ENCODE measurements at places on chromosomes 13 and 19.

DNA sequence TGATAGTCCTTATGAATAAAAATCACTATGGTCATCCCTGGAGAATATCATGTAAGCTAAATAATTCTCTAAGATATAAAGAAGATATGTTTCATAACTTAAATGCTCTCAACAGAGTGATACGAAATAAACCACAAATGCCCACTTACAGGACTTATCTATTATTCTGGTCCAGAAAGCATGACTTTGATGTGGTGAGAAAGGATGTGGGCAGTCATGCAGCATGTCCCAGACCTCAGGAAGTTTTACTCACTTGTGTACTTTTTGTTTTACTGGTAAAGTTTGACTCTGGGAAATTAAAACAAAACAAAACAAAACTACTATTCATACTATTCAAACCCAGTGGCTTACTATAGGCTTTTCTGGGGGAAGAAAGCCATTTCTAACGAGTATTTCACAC, 483.2 kb upstream of the SLITRK6 start:
- DNase-seq, result no peak

DNA sequence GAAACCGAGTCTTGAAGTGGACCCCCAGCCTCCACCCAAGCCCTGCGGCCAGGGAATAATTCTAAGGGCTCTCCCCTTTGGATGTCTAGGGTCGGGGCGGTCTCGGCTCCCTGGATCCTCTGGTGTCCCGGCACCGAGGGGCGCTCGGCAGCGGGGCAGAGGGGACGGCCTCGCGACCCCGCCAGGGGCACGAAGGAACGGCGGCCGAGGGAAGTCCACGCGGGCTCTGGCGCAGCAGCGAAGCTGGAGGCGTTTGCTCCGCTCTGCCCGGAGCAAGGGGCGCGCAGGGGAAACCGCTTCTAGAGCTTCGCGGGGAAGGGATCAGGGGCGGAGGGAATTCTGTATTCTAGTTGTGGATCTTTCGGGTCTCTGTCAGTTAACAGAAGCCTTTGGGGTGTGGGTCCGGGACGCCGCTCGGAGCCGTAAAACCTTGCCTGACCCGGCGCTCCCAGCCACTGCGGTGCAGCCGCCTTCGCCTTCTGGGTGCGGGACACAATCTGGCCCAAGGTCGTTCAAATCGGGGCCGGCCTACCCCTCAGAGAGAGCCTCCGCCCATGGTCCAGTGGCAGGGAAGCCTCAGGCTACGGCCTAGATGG, 118.2 kb downstream of the KCNRG start:
- DNase-seq, result peak; percentile 59

- DNase-seq, result no peak
Measured at GRCh38 chr13:112531263-112531794, 56.6 kb downstream of the TUBGCP3 start.

GRCh38 chr13:45137526-45137925, 17.2 kb downstream of the GTF2F2 start:
- no peak for DNase-seq

GRCh38 chr13:75762076-75762937, 126.2 kb downstream of the LMO7 start:
- peak; percentile 19 for DNase-seq

DNA sequence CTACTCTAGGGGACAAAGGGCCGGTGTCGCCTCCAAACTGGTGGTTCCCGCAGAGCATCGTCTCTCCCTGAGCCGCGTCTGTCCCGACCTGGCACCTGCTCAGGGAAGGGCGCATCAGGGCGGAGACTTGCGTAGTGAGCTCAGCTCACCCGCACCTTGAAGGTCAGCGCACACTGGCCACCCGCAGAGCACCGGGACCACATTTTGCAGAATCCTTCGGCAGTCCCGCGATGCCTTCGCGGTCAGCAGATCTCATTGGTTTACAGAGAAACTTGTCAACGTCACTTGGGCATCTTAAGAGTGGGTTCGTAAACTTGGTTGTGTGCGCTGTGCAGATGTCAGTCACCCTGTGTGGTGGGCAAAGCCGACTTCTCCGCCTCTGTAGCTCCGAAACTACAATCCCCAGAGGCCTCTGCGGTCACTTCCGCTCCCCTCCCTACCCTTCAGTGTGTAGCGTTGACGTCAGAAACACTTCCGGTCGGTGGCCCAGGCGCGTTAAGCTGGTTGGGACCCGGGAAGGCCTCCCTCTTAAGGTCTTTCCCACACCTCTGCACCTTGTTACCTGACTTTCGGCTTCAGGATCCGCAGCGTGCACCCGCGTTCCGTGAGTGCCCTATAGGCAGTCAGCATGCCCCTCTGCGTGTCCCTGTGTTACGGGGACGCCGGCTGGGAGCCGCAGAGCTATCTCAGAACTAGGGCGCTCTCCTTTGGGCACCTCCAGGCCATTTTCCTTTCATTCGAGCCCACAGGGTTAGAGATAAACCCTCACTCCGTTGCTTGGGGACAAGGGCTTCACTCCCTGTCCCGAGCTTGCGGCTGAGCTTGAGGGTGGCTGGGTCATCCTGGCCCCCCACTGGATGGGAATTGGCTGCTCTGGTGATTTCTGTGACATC, 36.5 kb upstream of the ZNF527 start:
- peak; percentile 74 for DNase-seq

GRCh38 chr19:4870025-4870700, 2.7 kb upstream of the PLIN3 start:
- DNase-seq, result no peak

DNA sequence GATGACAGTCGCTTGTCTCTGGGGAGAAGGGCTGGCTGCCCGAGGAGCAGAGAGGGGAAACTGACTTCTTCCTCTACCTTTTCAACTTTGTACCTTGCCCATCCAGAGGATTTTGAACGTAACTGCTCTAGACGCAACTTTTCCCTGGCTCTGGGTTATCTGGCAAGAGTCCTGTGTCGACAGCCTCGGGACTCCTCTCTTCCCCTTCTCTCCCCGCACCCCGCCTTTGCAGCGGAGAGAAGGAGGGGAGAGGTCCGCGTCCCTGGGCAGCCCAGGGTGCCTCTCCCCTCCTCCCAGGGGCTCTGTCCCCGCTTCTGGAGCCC, 574 bp downstream of the SH3GL1 start:
- no peak for DNase-seq

GRCh38 chr13:23709536-23709935, 139.3 kb downstream of the TNFRSF19 start:
- DNase-seq, result no peak

- DNase-seq, result no peak
Measured at GRCh38 chr13:110921695-110922094, 6.8 kb upstream of the ANKRD10 start.

DNA sequence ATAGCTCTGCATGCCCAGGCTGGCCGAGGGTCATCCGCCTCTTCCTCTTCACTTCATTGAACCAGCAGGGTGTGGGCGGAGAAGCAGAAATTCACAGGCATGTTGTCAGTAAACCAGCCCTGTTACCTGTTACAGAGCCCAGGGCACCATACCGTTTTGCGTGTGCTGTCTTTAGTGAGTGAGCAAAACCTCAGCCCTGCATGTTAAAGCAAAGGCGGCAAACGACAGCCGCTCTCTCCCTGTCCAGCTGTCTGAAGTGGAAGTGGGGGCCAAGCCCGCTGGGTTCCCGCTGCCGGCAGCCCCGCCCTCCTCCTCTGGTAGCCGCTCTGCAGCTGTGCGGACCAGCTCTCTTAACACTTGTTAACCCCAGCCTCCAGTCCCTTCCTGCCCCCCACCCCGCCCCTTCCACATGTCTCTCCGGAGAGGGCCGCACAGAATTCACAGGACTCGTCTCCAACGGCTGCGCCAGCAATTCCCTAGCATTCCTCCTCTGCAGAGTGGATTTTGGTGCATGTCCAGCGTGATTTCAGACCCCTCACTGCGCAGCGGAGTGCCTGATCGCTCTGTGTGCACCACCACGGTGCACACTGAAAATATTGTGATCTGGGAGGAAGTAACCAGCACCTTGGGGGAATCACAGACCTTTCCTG, 12.7 kb downstream of the KLHL26 start:
- DNase-seq, result no peak

DNA sequence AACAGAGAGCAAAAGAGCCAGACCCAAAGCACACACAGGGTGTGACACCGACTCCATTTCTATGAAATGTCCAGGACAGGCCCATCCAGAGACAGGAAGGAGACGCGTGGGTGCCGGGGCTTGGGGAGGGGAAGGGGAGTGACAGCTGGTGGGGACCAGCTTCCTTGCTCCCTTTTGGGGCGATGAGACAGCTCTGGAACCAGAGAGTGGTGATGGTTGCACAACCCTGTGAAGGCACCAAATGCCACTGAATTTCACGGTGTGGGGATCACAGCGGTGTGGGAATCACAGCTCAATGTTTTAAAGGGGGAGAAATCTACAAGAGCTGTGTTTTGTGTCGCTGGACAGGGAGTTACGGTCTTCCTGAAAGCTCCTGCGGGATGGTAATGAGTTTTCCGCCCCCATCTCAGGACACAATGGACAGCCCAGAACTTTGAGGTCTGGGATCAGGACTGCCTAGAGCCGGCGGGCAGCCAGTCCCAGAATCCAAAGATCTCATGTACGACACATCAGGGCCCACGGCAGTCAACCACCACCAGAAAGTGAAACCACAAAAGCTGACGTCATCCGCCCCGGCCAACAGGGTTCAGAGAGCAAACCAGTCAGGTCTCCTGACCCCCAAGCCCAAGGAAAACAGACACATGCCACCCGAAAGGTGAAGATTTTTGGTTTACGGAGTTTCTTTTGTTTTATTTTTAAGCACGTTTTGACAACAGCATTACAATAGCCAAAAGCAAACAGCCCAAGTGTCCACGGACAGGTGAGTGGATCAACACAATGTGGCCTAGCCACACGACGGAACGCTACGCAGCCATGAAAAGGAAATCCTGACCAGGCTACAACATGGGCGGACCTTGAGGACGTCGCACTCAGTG, 7.3 kb downstream of the SGTA start:
- DNase-seq, result peak; percentile 59

DNA sequence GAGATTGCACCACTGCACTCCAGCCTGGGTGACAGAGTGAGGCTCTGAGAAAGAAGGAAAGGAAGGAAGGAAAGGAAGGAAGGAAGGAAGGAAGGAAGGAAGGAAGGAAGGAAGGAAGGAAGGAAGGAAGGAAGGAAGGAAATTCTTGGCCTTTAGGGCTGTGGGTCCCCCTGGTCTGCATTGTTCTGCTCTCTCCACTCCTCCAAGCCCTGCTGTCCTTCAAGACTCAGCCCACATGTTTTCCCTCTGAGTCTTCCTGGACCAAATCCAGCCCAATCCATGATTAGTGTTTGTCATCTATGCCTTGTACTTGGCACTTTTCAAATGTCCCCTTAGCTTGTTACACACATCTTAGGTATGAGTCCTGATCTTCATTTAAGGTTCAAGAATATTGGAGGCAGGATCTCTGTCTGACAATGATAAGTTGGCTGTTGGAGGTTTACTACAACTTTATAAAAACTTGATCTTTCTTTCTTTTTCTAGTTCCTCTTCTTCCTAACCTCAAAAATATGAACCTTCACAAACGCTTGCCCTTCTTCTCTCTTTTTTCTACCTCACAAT, 48.8 kb upstream of the INTS6 start:
- no peak for DNase-seq

GRCh38 chr19:5075597-5075996, 106.7 kb downstream of the KDM4B start:
- peak; percentile 40 for DNase-seq

GRCh38 chr13:95898256-95898655, 154.9 kb downstream of the UGGT2 start:
- no peak for DNase-seq

DNA sequence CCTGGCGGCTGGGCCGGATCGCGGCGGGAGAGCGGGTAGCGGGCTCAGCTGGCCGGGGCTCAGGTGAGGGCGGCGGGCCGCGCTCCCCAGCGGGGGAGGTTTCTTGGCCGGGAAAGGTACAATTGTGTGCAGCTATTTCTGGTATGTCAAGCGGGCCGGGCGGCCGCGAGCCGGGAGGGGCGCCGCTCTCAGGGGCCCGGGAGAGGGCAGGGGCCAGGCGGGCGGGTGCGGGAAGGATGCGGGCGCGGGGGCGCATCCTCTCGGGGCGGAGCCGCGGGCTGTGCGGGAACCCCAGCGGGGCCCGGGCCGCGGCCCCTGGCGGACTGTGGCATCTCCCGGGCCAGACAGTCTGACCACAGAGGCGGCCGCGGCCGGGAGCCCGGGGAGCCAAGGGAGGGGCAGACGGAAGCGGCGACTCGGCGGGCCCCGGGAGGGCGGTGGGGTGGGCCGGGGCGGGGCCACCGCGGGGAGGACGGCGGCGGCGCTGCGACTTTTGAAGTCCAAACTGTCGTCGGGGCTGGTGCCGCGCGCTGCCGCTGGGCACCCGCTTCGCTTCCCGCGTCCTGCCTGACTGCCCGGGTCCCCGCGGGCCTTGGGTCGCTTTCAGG, at the start of gene LMO7:
TSS of gene LMO7 (plus strand) at position 503 of the 608 bp plus-strand sequence. CDS start 328 bp downstream, outside the sequence.
- peak; percentile 53 for DNase-seq

DNA sequence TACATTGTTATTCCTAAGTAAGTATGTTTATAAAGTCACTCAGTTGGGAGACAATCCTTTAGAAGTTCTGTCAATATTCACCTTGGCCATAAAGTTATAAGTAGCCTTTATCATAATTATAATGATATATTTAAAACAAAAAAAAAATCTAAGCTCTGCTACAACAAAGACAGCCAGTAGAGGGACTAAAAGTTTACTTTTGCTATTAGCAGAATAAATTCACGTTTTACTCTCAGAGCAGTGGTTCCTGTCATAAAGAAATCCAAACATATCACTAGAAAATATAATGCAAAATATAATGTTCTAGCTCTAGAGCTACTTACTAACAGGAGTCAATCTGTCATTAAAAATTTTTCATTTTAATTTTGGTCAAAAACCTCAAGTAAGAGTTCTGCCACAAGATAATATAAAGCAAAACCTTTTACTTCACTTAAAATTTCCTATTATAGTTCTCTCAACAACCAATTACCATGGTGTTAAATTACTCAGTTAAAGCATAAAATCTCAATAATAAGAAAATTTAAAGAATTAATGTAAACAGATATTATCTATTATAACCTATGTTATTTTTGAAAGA, 17.7 kb downstream of the INTS6 start:
- DNase-seq, result no peak

- no peak for DNase-seq
Measured at GRCh38 chr13:36516225-36516624, 83.9 kb downstream of the CCNA1 start.

- no peak for DNase-seq
Measured at GRCh38 chr13:30520571-30520970, 54.8 kb upstream of the HMGB1 start.

DNA sequence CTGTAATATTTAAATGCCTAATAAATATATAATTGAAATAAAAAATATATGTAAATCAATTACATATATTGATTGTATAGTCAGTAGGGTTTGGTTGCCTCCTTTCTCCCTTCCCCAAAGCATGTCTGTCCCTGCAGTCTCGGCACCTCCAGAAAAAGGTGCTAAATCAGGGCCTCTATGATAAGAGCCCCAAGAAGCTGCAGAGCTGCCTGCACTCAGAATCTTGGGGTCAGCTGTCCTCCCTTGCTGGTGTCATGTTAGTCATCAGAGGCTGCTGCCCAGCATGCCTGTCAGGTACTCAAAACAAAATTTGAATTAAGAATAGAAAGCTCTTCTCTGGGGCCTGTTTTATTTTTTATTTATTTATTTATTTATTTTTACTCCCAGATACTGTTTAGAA, 9.8 kb downstream of the FLT1 start:
- no peak for DNase-seq
